Stimulated activated CD8-positive, alpha-beta memory T cell treated with anti-CD3 and anti-CD28 coated beads, Interleukin-2, amount 100 ng/mL, for 48 hours (primary cell): ENCODE measurements at places on chromosomes 13 and 19.

DNA sequence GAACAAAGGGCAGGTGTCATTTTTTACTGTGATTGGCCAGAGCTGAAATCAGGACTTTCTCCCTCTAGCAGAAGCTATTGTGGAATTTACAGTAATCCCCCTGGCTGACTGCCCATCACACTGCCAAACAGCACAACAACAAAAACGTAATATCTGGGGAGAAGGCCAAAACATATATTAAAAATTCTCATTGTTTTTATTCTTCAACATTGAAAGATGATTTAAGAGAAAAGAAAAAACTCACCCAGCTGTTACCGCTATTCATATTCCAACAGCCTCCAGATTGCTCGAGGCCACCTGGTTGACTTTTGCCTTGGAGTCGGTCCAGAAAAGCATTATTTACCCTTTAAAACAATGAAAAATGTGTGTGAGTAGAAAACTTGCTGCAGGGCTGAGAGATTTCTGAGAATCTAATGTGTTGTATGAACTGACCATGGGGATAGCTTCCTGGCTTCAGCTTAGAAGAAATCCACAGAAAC lies 97.2 kb downstream of the EPSTI1 start:
- DNase-seq, result no peak

DNA sequence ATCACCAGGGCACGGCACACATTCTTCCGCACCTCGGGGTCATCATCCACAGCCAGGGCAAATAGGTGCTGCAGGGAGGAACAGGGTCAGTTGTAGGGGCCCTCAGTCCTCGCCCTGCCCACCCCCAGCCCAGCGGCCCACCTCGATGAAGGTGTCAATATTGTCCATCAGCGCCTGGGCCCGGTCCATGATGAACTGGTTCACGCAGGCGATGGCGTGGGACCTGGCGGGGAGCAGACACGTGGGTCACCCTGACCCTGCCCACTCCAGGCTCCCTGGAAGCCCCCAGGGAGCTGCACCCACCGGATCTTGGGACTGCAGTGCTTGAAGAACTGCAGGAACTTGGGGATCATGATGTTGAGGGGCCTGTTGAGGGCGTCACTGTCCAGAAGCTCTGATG lies 8.6 kb downstream of the TNPO2 start:
- DNase-seq, result no peak

DNA sequence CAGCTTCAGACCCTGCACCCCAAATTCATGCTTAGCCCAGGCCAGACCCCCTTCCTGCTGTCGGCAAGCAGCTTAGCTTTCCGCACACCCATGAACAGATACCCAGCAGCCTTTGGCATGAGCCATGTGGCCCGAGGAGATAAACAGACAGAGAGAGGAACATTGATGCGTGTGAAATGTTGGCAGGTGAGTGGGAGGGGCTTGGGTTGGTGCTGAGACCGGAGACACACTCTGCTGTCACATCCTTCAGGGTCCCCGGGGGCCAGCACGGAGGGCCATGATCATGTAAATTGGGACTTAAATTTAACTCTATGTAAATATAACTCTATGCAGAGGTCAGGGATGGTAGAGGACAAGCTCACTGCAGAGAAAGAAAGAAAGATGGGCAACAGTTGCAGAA lies 1.5 kb downstream of the CD22 start:
- DNase-seq, result no peak

GRCh38 chr19:18023622-18024251 lies 15.8 kb downstream of the ARRDC2 start:
- DNase-seq, result no peak

- no peak for DNase-seq
Observed at GRCh38 chr19:45027371-45027770, 11.5 kb upstream of the CLASRP start.
